CD4-positive, alpha-beta T cell treated with Interleukin-6 at 100 ng/mL for 8 hours (primary cell): ENCODE measurements at places on chromosomes 6 and 20.

DNA sequence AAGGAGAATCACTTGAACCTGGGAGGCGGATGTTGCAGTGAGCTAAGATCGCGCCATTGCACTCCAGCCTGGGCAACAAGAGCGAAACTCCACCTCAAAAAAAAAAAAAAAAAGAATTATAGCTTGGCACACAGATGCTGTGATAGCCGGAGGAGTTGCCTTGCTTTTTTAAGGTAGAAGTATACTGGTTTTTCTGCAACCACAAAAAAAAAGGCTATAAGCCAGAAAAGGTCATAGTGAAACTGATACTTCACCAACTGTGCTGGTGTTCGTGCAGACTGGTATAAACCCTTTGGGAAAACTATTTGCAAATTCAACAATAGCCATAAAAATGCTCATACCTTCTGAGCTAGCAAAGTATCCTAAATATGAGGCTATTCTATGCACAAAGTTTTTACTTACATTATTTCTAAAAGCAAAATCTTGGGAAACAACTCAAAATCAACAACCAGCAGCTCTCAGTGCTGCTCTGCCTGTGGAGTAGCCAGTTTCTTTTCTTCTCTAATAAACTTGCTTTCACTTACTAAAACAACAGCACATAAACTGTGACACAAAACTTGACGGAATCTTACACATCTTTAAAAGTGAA lies 44.0 kb downstream of the B4GALT5 start:
- peak; percentile 30 for DNase-seq

DNA sequence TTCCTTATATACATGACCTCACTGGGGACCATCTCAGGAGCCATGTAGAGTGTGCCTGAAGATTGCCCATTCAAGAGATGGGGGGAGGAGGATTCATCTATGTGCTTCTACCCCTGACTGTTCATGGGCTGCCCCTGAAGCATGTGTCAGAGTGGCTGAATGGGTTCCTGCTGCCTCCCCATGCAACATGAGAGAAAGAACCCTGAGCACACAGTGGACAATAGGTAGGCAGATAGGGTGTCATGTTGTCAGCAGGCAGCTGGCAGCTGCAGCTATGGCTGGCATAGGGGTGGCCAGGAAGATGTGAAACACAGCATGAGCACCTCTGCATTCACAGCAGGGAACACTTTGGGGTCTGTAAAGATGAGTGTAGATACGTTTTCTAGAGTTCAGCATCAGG lies 208.4 kb upstream of the CNR1 start:
- DNase-seq: no peak

- no peak for DNase-seq
Observed at GRCh38 chr20:41998539-41999341, 380.6 kb upstream of the CHD6 start.

- DNase-seq: no peak
Observed at GRCh38 chr20:23820493-23820892, 6.0 kb downstream of the CST2 start.

GRCh38 chr6:7129360-7129759 lies 21.6 kb downstream of the RREB1 start:
- DNase-seq: no peak

GRCh38 chr6:166530211-166531095 lies 56.0 kb downstream of the RAMACL start:
- no peak for DNase-seq
